Putamen (tissue), 1 donor: ENCODE measurements at places on chromosomes 1 and 21.
A peak's percentile ranks its signal among the peaks of the same experiment; 100 is the strongest.

DNA sequence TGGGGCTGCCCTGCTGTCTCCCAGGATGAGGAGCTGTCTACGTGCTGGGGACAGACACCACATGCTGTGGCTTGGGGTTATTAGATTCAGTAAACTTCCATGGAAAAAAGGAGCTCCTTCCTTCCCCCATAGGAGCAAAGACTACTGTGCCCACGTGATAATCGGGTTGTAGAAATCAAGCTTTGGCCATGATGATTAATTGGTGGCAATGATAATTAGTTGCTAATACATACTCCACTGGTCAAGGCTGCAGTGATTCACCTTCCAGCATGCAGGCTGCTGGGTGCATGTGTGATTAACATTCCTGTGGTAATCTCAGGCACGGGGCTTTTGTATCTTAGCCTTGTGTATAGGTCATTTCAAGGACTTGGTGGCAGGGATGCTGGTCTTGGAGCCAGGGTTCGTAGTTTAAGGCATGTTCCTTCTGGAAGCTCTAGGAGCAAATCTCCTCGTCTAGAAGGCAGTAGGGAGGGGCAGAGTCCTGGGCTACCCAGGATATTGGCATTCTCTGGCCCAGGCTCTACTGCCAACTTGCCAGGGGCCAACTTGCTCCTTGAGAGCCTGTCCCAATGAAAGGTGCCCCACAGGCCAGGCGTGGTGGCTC lies 41.4 kb downstream of the TMCO4 start:
- DNase-seq, result no peak

DNA sequence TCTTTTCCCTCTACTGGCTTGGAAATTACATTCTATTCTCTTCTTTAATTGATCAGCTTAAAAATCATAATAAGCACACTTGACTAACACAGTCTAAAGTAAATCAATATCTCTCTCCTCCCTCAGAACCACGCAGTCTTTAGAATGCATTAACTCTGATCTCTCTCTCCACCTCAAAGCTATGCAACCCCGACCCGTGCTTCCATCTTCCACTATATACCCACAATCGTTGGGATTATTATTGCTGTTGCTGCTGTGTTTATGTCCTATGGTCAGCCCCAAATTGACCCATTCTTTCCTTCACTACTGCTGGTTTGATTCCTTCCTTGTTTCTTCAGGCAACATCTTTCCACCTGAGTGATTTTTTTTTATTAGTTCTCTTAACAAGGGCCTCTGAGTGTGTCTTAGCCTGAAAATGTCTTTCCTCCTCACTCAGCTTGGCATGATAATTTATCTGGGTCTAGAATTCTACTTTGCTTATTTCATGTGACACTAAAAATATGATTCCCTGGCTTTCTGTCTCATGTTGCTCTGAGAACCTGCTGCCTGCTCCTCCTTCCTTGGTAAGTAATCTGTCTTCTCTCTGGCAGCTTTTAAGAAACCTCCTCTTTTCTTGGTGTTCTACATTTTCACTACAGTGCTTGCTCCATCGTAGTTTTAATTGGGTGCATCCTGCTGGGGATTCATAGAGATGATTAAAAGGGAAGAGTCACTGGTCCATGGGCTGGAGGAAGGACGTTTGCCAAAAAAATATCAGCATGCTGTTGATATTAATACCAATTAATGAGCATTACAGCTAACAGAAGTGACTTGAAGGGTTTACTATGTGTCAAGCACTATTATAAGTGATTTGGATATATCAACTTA lies 472.2 kb downstream of the MATN1 start:
- no peak for DNase-seq

DNA sequence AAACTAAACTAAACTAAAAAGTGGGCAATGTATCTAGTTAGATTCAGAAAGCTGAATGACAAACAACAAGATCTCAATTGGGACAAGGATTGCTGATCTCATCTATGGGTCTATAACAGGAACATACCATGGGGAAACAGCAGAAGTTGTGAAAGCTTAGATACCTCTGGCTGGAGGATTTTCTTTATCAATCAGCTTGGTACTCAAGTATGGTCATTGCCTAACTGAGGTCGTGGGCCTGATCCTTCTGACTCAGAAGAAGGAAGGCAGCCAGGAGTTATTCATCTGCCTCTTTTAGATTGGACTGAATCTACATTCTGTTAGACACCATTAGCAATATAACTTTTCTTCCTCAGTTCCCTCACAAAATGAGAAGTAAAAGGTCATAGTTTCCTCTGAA lies 39.7 kb downstream of the DNTTIP2 start:
- no peak for DNase-seq

- DNase-seq, result no peak
These were observed 2.1 kb downstream of the PCP4L1 start for GRCh38 chr1:161260376-161261260.

GRCh38 chr1:31705080-31705866 lies 1.5 kb upstream of the COL16A1 start:
- peak; percentile 62 for DNase-seq
